ENCODE measurements at places on chromosomes 16 and 17.

- no peak for DNase-seq
Measured at GRCh38 chr16:12092544-12092921, 116.0 kb downstream of the SNX29 start.

DNA sequence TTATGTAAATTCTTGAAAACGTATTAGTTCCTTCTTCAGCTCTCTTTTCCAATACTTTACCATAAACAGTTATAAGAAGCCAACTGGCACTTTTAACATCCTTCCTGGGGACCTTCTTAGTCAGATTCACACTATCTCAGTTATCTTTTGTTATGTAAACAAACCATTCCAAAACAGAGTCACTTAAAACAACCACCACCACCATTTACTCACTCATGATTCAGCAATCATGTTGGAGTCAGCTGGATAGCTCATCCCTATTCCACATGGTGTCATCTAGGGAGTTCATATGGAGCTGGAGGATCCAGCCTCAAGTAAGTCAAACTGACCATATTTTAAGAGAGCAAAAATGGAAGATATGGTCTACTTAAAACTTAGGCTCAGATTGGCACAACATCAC, 240.3 kb upstream of the IRX3 start:
- DNase-seq = no peak

DNA sequence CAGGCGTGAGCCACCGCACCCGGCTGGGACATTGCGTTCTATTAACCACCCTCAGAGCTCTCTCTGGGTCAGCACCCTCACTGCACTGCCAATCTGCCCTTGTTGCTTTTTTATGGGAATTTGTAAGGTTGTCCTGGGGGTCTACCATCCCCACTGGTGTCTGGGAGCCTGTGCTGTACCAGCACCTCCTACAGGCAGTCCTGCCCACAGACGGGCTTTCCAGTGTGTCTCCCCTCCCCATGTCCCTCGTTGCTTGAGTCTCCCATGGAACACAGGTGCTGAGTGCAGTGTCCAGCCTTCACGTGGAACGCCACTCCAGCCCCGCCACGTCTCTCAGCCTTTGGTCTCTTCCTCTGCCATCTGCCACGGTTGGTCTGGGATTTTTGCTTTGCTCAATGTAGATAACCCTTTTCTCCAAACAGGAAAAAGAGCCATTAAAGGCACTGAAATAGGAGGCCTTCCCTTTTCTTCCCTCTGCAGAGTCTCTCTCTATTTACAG, 68.0 kb upstream of the CBX4 start:
- peak; percentile 19 for DNase-seq

DNA sequence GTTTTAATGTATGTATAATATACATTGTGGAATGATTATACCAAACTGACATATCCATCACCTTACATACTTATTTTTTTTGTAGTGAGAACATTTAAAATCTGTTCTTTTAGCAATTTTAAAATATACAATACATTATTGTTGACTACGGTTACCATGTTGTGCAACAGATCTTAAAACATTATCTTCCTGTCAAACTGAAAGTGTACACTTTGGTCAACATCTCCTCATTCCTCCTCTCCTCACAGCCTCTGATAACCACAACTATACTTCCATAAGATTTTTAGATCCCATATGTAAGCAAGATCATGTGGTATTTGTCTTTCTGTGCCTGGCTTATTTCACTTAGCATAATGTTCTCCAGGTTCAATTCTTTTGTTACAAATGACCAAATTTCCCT, 7.5 kb upstream of the DNAJA2 start:
- DNase-seq = no peak

- no peak for DNase-seq
Measured at GRCh38 chr17:33389504-33390135, 96.5 kb upstream of the ASIC2 start.

GRCh38 chr17:17570140-17570797, 21.2 kb downstream of the PEMT start:
- DNase-seq = peak; percentile 57

- no peak for DNase-seq
Measured at GRCh38 chr16:4266372-4266771, 6.5 kb downstream of the TFAP4 start.

DNA sequence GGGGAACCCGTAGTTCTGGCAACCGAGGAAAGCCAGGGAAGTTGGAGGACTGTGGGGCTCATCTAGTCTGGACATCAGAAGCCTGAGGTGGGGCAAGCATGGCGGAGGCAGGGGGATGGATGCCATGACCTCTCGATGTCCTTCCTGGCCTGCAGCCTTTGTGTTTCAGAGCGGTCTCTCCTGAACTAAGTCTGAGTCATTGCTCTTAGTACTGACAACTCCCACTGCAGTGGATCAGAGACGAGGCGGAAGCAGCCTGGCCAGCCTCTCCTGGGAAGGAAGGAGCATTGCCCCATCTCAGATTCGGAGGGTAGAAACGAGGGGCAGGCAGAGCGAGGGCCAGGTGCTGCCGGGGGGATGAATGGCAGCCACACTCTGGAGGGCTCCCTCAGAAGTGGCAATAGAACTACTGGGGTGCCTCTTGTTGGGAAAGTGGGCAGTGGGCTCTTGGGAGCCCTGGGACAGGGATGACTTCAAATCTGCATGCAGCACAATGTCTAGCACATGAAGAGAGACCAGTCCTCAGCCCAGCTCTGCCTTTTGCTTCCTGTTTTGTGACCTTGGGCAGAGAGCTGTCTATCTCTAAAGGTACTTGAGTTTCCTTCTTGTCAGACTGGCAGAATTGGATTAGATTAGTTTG, 3.6 kb upstream of the STAC2 start:
- DNase-seq = no peak

GRCh38 chr16:84823926-84824325, 4.1 kb downstream of the CRISPLD2 start:
- no peak for DNase-seq

DNA sequence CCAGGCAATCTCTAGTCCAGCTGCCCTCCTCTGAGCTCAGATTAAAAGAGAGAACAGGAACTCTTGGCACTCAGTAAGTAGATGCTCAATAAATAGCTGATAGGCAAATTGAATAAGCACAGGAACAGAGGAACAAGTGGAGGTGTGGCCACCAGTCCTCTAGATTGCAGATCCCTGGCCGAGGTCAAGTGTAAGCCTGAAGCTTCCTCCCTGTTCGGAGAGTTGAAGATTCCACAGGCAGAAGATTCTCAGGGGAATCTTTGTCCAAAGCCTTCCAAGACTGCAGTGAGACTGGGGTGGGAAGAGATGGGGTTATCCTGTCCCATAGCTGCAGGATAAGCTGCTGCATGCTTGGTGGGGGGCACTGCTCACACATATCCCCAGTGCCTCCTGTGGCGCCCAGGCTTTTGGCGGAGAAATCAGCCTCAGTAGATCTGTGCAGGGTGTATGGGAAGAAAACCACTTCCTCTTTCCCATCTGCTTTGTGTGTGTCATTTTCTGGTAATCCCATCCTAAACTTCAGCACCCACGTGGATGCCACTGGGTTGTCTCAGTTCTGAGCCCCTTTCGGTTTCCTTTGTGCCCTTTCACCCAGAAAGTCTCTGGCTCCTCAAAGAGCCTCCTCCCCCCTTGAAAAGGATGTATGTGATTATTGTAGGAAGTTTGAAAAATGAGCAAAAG, 12.1 kb downstream of the CD300A start:
- no peak for DNase-seq

DNA sequence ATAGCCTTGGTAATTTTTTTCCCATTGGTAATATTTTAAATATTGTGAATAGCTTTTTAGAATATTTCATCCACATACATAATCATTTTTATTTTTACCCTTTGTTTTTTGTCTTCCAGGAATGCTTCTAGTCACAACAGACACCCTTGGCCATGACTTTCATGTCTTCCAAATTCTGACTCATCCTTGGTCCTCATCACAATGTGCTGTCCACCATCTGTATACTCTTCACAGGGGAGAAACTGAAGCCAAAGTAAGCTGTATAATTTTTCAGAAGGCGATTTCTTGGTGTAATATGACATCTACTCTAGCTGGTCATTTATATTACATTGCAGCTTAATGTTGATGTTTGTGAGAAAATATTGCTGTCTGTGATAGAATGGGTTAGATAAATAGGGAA, 269.4 kb downstream of the BCAS3 start:
- no peak for DNase-seq

DNA sequence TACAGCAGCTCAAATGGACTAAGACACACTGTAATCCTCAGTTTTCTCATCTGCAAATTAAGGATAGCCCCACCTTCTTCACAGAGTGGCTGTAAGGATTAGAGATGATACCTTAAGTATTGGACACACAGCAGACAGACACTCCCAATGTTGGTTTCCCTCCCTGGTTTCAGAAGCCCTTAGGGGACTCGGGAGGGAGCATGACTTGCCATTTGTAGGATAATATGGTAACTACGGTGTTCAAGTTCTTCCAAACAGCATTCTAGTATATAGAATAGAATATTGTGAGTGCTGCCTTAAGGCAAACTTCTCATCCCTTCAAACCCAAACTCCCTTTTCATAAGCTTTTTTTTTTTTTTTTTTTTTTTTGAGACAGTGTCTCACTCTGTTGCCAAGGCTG, 101.9 kb downstream of the COPRS start:
- no peak for DNase-seq

GRCh38 chr17:44602390-44602789, 45.1 kb downstream of the FZD2 start:
- DNase-seq = no peak

- no peak for DNase-seq
Measured at GRCh38 chr17:2691069-2691871, 20.3 kb downstream of the CLUH start.

- no peak for DNase-seq
Measured at GRCh38 chr16:56956756-56957155, 5.0 kb upstream of the CETP start.

DNA sequence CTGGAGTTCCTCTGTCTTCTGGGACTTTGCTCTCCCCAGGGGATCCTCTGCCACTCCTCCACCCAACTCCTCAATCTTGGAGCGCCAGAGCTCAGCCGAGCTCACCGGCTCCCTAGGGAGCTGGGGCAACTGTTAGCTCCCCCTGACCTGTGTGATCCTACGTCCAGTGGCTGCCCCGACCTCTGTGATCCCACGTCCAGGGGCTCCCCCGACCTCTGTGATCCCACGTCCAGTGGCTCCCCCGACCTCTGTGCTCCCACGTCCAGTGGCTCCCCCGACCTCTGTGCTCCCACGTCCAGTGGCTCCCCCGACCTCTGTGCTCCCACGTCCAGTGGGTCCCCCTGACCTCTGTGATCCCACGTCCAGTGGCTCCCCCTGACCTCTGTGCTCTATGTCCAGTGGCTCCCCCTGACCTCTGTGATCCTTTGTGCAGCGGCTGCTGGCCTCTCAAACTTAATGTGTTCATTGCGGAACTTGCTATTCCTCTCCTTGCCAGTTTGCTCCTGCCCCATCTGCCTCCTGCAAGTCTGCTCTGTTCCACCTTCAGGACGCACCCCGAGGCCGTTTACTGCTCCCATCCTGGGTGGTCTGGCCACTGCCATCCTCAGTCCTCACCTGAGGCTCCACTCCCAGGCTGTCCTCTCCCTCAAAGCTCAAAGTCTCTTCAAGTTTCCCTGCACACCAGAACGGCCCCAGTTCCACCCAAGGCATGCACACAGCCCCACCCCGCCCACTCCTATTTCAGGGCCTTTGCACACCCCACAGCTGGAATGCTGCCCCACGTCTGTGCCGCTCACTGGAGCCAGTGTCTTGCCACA, 2.8 kb downstream of the VPS9D1 start:
- DNase-seq = no peak

GRCh38 chr17:63561819-63562218, 11.5 kb downstream of the DCAF7 start:
- DNase-seq = no peak

GRCh38 chr16:78609402-78610274, 510.2 kb downstream of the WWOX start:
- DNase-seq = no peak

GRCh38 chr16:86222547-86222946, 287.8 kb upstream of the FOXF1 start:
- peak; percentile 27 for DNase-seq

- no peak for DNase-seq
Measured at GRCh38 chr17:49508866-49509587, 13.9 kb downstream of the NGFR start.

- DNase-seq = no peak
Measured at GRCh38 chr16:23955088-23955487, 119.3 kb downstream of the PRKCB start.

GRCh38 chr17:69147460-69147859, 5.8 kb upstream of the ABCA6 start:
- no peak for DNase-seq

DNA sequence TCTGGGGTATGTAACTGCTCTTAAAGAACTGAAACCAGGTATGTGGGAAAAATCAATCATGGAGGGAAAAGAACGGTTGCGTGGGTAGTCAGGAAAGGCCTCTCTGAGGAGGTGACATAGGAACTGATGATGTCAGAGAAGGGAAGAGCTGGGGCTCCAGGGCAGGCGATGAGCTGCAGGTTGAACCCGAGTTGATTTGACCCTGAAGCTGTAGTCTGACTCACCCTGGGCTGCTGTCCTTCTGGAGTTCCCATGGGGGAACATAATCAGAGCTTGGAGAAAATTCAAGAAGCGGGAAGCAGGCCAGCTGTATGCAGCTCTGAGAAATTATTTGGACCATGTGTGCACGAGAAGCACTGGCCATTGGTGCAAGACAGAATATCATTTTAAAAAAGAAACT, 16.7 kb downstream of the SLC6A2 start:
- DNase-seq = no peak

DNA sequence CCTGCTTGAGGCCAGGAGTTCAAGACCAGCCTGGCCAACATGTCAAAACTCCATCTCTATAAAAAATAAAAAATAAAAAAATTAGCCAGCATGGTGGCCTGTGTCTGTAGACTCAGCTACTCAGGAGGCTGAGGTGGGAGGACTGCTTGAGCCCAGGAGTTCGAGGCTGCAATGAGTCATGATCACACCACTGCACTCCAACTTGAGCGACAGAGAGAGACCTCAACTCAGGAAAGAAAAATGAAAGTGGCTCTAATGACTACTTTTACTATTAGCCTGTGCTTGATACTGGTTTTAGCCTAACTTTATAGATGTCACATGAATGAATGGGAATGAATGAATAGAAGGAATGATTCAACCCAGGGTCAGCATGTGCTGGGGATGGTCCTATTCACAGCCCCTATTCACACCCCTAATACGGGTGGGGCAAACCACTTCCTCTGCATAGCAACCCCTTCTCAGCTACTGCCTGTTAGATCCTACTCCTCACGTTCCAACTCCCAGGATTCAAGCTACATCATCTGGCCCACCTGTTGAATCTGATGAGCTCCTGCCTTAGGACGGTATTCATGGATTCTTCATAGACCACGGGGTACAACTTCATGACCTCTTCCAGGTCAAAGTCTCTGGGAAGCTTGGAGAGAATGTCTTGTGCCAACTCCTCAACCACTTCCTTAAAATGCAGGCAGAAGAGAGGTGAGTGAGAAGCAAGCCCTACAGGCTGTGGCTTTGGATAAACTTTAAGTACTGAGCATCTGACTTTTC, 40.5 kb downstream of the LYRM1 start:
- DNase-seq = no peak

DNA sequence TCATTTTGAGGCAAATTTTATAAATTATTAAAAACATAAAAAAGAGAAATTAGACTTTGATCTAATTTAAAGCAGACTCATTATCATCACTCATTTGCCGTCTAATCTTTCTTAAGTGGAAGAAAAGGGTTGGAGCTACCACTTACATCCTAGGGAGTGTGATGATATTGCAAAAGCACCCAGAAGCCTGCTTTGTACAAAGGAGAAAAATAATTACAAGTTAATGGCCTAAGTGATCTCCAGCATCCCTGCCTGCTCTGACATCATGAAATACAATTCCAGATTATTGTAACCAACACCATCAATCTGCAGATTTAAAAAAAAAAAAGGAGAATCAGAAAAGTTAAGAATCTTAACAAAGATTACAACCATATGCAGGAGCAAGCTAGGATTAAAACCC, 260.2 kb downstream of the GRIN2A start:
- no peak for DNase-seq

GRCh38 chr16:77496934-77497333, 62.1 kb upstream of the ADAMTS18 start:
- DNase-seq = no peak
